ENCODE measurements at places on chromosomes 13 and 19.

DNA sequence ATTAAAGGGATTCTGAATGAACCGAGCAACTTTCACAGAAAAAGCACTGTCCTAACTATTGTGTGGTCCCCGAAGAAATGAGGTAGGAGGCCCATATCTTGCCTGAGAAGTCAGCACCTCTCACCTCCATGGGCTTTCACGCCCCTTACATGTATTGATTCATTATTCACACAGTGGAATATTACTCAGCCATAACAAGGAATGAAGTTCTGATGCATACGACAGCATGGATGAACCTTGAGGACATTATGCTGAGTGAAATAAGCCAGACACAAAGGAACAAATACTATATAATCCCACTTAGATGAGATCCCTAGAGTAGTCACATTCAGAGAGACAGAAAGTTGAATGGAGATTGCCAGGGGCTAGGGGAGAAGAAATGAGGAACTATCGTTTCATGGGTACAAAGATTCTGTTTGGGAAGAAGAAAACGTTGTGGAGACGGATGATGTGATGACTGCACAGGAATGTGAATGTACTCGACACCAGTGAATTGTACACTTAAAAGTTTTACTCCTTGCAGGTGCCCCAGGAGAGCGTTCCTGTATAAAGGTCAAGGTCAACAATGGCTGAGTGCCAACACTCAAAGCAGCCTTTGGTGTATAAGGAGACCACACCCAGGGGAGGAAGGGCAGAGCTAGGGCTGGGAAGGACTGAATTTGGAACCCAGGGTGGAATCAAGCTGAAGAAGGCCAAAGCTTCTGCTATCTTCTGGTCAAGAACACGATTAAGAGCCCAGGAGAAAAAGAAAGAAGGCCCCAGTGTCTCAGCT is 22.5 kb downstream of the ZIC5 start:
- no peak for DNase-seq

- no peak for DNase-seq
These were observed 10.0 kb upstream of the ZNF443 start for GRCh38 chr19:12450844-12451243.

DNA sequence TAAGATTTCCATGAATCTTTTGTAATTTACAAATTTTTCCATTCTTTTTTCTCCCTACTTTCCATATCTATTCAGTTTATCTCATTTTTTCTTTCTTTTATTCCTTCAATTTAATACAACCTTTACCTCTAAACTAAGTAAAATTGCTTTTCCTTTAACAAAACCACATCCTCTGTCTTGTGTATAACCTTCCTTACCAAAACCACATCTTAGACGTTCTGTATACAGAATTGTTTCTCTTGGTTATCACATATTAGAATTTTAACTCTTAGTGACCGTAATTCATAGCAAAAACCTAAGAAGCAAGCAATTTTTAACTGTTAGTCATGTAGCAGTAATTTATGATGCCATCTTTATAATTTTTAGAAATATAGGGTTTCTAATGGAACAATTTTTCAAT is 15.0 kb downstream of the PPP5C start:
- no peak for DNase-seq

GRCh38 chr19:58009666-58010301 is 7.2 kb upstream of the ZNF606 start:
- DNase-seq, result peak; percentile 88

DNA sequence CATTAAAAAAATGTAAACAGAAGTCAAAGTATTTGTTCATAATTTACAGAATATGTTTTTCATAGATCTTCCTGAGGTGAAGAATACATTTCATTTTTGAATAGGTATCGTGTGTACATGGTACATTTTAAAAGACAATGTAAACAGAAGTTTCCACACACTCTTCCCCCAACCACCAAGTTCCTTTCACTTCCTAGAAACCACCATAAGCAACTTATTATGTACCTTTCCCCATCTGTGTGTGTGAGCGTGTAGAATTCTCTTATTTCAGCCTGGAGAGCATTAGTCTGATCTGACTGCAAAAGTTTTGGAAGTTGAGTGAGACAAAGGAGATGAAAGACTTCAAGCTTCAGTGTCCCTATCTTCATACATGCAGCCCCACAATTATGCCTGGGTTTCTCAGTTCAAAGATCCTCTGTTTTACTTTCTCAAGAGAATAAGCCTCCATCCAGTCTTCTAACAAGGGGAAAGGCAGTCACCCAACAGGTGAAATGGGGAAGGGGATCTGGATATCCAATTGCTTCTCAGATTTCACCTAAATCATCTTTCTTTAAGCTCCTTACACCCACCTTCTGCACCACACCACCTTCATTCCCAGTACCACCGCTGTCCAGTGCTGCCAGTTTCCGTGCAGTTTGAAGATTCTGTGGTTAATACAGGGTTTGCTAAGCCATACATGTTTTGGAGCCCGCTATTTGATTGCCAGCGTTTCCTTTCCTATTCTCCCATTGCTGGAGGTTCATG is 2.1 kb downstream of the TEX30 start:
- DNase-seq, result no peak

DNA sequence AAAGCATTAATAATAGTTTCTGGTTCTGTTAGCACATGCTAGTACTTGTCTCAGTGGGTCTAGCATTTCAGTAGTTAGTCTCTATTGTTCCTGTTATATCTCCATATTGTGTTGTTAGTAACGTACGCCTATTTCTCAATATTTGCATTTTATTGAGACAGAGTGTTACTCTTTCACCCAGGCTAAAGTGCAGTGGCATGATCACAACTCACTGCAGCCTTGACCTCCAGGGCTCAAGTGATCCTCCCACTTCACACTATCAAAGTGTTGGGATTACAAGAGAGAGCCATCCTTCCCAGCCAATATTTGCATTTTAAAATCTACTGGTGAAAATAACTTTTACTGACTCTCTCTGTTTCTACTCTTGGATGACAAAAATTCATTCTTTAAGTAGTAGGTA is 154.6 kb upstream of the PRR20A start:
- no peak for DNase-seq

DNA sequence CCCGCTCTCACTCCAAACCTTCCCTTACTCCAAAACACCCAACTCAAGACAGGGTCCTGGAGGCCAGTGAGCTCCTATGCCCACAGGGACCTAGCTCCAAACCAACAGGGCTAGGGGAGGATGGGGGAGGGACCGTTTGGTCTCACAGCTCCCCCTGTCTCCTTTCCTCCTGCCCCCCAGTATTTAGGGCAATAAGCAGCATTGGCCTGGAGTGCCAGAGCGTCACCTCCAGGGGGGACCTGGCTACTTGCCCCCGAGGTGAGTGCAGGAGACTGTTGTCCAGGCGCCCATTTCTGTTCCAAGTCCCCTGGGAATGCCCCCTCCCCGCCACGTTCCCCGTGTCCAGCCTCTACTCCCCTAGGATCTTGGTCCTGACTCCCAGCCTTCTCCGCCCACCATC is 792 bp downstream of the RETN start:
- no peak for DNase-seq

DNA sequence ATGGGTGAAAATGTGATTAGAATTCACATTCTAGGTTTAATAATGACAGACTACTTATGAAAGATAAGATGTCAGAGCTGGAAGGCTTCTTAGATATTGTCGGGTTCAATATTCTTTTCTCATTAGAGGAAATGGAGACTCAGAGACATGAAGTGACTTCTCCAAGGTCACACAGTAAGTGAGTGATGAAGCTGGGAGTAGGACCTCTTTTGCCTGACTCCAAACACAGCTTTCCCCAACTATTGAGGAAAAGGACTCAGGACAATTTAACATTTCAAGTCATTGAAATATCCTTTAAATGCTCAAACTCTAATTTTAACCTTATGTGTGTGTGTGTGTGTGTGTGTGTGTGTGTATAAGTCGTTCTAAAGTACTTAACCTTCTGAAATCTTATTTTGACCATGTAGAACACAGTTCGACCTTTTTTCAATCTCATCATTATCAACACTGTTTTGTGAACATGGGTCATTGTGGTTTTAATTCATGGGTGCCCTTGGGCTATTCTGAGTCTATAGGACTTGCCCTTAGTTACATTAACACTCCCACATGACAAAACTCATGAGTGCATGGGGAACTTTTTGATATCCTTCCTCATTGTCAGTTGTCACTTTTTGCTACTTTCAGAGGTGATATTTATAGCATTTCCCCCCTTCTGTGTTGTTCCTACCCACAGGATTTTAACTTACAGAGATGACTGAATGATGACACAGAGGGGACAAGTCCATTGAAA is 53.0 kb downstream of the LRCH1 start:
- peak; percentile 33 for DNase-seq

DNA sequence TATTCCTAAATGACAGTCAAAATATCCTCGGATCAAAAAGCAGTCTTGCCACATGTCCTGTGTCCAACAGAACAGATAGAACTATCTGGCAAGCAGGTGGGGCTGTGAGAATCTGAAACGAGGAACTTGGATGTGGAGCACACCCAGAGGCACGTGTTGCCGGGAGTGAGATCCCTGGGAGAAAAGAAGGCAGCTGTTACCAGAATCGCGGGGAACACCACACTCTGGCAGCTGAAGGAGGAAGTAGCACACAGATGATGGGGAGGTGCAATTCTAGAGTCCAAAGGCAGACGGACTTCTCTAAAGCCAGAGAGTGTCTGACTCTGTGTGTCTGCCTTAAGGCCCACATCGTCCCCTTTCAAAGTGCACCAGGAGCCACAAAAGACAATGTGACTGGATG is 22.3 kb downstream of the SLC7A1 start:
- DNase-seq, result no peak

DNA sequence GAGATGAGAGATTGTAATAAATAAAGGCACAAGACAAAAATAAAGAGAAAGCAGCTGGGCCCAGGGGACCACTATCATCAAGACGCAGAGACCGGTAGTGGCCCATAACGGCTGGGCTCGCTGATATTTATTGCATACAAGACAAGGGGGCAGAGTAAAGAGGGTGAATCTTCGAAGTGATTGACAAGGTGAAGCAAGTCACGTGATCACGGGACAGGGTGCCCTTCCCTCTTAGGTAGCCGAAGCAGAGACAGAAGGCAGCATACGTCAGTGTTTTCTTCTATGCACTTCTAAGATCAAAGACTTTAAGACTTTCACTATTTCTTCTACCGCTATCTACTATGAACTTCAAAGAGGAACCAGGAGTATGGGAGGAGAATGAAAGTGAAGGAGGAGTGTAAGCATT is 4.6 kb upstream of the PRKCG start:
- no peak for DNase-seq

DNA sequence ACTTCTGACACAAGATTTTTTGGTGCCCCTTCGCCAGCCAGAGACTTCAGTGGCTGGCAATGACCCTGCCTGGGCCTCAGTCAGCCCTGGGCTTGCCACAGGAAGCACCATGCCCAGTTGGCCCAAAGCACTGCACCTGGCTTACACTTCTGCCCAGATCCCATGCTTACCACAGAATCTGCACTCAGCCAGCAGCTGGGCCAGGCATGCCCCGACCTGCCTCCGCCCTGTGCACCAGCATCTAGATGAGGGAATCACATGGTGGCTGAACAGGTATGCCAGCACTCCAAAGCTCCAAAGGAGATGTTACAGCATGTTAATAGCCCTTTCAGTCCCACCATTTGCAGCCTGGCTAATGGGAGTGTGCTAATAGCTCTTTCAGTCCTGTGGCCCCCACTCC is 690.9 kb downstream of the SLITRK6 start:
- no peak for DNase-seq

GRCh38 chr19:45468803-45469131 is 971 bp downstream of the FOSB start:
- DNase-seq, result peak; percentile 53

- peak; percentile 1 for DNase-seq
These were observed 1202.8 kb downstream of the DIAPH3 start for GRCh38 chr13:58960888-58961287.

DNA sequence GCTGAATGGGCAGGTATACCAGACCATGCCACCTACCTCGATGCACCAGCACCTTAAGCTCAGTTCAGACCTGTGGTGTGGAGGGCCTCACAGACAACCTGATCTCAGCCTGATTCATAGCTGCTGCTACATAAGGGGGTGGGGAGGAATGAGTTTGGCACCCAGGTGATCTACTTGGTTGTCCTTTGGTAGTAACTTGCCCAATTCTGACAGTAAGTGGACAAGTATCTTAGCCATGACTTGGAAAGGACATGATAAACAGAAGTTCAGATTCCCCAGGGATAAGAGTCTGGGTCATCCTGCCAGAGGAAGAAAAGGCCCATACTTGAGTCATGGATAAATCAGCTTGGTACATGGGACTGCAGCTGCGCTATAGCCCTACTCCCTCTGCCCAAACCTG is 28.4 kb upstream of the SOHLH2 start:
- DNase-seq, result no peak

GRCh38 chr19:3459089-3459881 is 21.0 kb downstream of the SMIM24 start:
- DNase-seq, result peak; percentile 50

- no peak for DNase-seq
These were observed 154.5 kb upstream of the SOX1 start for GRCh38 chr13:111912453-111912866.

GRCh38 chr13:50404769-50405168 is 389.5 kb downstream of the KCNRG start:
- DNase-seq, result no peak

- DNase-seq, result no peak
These were observed 42.5 kb upstream of the INTS6 start for GRCh38 chr13:51495316-51495715.

DNA sequence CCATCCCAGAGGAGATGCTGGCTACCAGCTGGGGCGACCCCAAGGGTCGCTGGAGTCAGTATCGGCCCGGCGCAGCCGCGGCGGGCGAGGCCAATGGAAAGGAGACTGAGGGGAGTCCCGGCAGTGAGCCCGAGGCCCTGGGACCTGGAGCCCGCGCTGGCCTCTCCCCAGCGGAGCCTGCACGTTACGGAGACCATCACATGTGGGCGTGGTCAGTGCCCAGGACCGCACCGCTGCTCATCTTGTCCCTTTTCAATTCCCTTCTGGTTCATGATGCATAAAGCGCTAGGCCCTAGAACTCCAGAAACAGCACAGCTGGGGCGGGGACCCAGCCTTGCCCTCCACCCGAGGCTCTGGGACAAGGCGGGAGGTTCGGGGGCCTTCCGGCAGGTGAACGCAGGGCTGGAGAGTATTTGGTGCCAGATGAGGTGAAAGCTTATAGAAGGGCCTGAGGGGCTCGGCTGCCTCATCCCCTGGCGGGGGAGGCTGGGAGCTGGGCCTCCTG is 8.0 kb downstream of the C19orf25 start:
- peak; percentile 42 for DNase-seq

DNA sequence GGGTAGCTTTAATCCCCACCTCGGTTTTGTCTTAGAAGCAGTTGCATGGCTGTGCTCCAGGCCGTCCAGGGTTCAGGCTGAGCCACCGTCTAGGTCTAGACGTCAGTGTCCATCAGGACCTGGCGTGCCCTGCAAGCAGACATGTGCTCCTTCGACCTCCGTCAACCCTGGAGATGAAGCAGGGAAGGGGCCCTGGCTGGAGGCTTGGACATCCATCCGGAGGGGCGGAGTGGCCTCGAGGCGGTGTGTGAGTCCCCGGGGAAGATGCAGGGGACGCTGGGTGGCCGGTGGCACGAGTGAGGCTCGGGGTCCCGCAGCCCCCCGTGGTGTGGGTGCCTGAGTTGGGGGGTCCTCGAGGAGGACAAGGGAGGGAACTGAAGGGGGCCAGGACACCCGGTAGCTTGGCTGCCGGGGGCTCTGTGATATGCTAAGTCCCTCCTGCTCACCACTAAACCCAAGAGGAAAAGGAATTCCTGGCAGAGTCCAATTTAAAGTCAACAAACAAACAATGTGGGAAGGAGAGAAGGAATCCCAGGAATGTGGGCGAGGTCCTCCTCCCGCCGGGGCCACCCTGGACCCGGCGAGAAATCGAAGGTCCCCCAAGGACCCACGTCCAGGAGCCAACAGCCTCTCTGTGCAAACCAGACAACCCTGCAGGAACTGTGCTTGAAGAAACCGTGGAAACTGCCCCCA is 14.9 kb upstream of the PTBP1 start:
- DNase-seq, result peak; percentile 81
